ENCODE measurements at places on chromosomes 3 and 15. TPM values are rescaled to one million over a fixed set of nuclear protein-coding genes. Genes with fewer than 3 reads are reported as not detected.

DNA sequence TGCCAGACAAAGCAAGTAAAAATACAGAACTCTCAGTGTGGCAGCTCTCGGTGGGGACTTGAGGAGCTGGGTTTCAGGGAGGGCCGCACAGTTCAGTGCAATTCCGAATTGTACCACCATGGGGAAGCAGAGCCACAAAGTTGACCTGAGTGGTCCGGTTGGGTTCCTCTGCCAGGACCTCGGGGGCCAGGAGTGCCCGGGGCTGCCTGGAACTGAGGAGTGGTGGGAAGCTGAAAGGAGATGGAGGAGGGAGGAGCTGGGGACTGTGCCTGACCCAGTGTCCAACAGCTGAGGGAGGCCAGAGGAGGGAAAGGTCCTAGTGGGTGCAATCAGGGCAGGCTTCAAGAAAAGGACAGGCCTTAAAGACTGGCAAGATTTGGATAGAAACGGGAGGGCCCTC lies 32.2 kb upstream of the TRH start:
- DNase-seq, result peak; percentile 26
- no peak overlapping the region for H3K4me3 ChIP-seq
- H3K36me3 ChIP-seq, result no peaks in the 10 kb centered on the region
- H3K4me1 ChIP-seq, result no peaks in the 10 kb centered on the region
- H3K27me3 ChIP-seq, result no peaks in the 10 kb centered on the region

DNA sequence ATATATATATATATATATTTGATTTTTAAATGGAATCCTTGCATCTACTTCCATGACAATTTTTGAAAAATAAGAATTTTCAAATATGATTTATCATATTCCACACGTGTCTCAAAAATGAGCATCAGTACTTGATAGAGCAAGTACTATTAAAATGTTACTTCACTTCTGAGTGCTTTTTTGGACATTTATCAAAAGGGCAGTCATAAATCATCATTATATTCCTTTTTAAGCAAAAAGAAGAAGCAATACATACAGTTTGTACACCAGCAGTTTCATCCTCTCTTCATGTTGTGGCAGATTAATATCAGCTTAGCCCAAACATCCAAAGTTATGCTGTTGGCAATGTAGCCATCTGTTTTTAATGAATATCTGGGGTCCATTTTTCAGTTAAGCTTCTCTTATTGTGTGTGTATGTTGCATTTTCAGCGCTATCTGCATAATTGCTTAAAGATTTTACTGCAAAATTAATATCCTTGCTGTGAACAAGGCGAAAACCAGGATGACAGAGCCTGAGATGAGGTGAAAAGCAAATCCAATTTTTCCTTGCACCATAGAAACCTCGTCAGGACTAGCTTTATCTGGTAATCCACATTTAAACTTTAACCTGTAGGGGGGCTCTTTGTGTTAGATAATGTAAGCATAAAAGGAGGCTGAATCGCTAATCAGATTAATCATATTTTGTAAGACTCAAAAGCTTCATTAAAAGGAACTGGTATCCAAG lies 604.9 kb upstream of the AGTR1 start:
- no peaks in the 10 kb centered on the region for H3K36me3 ChIP-seq
- no peaks in the 10 kb centered on the region for H3K4me1 ChIP-seq
- no peaks in the 10 kb centered on the region for H3K27me3 ChIP-seq

DHX30 gene
- polyA plus RNA-seq, result 27.7 TPM

DNA sequence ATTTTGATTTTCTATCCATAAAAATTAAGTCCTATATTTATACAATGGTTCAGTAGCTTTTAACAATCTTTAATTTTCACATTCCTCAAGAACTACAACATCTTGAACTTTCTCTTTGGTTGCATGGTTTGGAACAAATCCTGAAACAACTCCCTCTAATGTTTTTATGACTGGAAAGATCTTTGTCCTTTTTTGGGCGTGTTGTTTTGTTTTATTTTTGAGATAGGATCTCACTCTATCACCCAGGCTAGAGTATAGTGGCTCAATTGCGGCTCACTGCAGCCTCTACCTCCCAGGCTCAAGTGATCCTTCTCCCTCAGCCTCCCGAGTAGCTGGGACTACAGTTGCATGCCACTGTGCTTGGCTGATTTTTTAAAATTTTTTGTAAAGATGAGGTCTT lies 4.0 kb downstream of the STX19 start:
- H3K27ac ChIP-seq, result no peak overlapping the region
- no peaks in the 10 kb centered on the region for H3K27me3 ChIP-seq
- no peaks in the 10 kb centered on the region for H3K4me1 ChIP-seq
- DNase-seq, result peak; percentile 71
- no peak overlapping the region for H3K4me3 ChIP-seq

TMEM212 gene
- not detected for polyA plus RNA-seq

CP gene
- 0.52 TPM for polyA plus RNA-seq

GRCh38 chr15:74789741-74790079 lies 7.8 kb downstream of the CSK start:
- no peak overlapping the region for H3K4me3 ChIP-seq
- no peaks in the 10 kb centered on the region for H3K27me3 ChIP-seq
- H3K36me3 ChIP-seq, result peaks cover 83% of the 10 kb centered on the region
- H3K27ac ChIP-seq, result peak overlapping the region; percentile 88
- H3K4me1 ChIP-seq, result peaks cover 7% of the 10 kb centered on the region
- DNase-seq, result peak; percentile 47

DNA sequence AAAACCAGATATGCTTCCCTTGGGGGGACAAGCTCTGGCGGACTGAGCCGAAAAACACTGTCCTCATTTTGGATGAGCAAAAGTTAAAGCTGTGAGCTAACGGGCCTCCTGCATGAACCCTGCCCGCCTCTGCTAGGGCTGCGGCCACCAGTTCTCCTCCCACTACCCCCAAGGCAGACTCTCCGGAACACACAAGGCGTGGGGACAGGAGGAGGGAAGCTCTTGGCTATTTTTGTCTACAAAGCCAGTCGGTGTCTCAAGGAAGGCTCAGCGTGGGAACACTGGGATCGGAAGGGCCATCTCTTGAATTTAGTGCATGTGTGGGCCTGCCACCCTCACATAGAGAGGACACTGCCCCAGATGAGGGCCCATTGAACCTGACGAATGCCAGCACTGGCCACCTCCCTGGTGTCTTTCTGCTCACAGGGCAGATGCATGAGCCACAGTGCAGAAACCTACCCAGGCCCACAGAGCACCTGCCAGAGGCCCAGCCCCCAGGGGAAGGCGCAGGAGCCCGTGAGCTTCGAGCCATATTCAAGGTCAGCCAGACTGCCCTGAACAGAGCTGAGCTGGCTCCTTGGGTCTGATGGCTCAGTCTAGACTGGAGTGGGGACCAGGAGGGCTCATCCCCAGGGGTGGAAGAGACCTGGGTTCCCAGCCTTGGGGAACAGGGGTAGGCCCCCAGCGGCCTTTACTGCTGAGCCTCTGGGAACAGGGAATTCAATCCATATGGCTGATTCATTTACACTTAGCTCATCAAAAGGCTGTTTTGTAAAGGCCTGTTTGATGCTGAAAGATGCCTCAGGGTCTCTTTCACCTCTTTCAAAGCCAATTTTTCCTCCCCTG lies 38.3 kb downstream of the HCN4 start:
- peaks cover 3% of the 10 kb centered on the region for H3K4me1 ChIP-seq
- H3K4me3 ChIP-seq, result no peak overlapping the region
- H3K27me3 ChIP-seq, result no peaks in the 10 kb centered on the region

- peaks cover 9% of the 10 kb centered on the region for H3K4me1 ChIP-seq
- no peak for DNase-seq
- no peak overlapping the region for H3K27ac ChIP-seq
- H3K4me3 ChIP-seq, result no peak overlapping the region
- H3K36me3 ChIP-seq, result peaks cover 14% of the 10 kb centered on the region
Observed at GRCh38 chr3:99859825-99860224, 42.2 kb downstream of the CMSS1 start.

- no peak for DNase-seq
- H3K4me3 ChIP-seq, result no peak overlapping the region
- peaks cover 2% of the 10 kb centered on the region for H3K4me1 ChIP-seq
- no peak overlapping the region for H3K27ac ChIP-seq
- no peaks in the 10 kb centered on the region for H3K36me3 ChIP-seq
Observed at GRCh38 chr3:195111766-195112165, 159.2 kb downstream of the XXYLT1 start.

- peaks cover 30% of the 10 kb centered on the region for H3K4me1 ChIP-seq
- H3K4me3 ChIP-seq, result no peak overlapping the region
- no peaks in the 10 kb centered on the region for H3K27me3 ChIP-seq
- no peak overlapping the region for H3K27ac ChIP-seq
- H3K36me3 ChIP-seq, result peaks cover 8% of the 10 kb centered on the region
Observed at GRCh38 chr3:45981346-45982074, 14.1 kb downstream of the FYCO1 start.

Data from small intestine (tissue), 16 donors.